ENCODE measurements at places on chromosomes 7 and 10. TPM values are rescaled to one million over a fixed set of nuclear protein-coding genes. Genes with fewer than 3 reads are reported as not detected.

DNA sequence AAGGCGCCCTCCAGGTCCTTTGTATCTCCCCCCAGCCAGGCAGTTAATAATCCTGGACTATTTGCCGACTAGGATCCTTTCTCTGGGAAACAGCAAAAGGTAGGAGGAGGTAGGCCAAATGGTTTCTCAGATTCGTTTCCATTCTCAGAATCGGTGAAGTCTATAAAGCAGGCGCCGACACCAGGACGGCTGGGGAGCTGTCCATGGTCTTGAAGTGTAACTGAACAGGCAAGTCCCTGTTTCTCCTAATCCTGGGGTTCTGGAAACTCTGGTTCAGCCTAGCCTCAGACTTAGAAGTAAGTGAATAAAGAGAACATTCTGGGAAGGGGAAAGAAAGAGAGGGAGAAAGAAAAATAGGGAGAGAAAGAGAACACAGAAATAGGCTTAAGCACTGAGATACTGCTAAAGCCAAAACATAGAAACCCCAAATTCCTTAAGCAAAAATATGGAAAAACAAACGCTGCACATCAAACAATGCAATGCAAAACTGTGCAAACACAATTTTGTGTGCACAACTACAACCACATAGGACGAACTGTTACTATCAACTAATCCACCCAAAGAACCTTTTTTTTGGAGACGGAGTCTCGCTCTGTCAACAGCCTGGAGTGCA, 11.1 kb upstream of the INA start:
- DNase-seq, result peak; percentile 54

- DNase-seq, result no peak
Observed at GRCh38 chr7:143199040-143199439, 15.8 kb downstream of the TAS2R39 start.

The ASB15 gene
- 1.1 TPM for total RNA-seq

The PRKCQ gene
- 0.87 TPM for total RNA-seq

The KAZALD1 gene
- 9.8 TPM for total RNA-seq
